ENCODE measurements at places on chromosomes 16 and 17. TPM values are rescaled to one million over a fixed set of nuclear protein-coding genes. Genes with fewer than 3 reads are reported as not detected.

DNA sequence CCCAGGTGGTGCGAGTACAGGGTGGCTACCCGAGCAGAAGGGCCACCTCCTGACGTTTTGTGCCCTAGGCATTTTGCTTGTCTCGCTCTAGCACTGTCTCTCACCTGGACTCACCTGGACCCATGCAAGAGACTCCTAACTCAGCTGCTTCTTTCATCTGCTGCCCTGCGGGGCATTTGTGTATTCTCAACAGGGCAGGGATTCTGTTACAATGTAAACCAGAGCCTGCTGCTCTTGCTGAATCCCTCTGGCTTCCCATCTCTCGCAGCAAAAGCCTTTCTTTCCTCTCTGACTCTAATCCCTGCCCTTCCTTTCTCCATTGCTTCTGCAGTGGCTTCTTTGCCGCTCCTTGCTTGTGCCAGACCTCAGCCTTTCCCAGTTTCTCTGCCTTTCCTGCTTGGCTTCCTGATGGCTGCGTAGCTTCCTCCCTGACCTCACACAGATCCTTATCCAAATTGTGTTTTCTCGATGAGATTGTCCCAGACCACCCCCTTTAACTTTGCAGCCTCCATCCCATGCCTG is 10.2 kb downstream of the ARSG start:
- DNase-seq: no peak

GRCh38 chr17:40419559-40420331 is 2.0 kb upstream of the TOP2A start:
- DNase-seq: no peak

DNA sequence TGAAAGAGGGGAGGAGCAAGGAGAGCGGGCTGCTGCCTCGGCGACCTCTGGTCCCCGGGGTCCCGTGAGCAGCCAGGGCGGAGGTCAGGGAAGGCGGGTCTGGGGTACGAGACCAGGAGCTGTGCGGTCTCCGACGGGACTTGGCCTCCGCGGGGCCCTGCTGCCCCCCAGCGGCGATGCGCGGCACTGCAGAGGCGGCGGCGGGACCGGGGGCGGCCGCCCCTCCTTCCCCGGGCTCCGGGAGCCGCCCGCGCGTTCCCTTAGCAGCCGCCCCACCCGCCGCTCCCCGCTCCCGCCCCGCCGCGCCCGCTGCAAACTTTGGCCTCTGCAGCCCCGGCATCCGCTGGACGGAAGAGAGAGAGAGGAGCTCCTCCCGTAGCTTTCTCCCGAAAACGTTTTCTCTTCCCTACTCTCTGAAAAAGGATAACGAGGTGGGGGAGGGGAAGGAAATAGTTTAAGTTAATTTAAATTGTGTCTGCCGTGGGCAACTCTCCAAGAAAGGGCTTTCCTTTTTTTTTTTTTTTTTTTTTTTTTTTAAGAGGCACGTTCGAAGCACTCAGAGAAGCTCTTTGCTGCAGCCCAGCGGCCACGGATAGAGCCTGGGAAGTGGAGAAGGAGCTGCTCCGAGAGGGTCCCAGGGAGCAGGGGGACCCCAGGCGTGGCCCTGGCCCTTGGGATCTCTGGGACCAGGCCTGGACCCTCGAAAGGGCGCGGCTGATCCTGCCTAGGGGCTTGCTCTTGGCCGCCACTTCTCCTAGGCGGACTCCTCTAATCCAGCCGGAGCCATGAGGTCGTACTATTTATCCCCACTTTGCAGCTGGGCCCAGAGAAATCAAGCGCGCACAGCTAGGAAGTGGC is 43.2 kb downstream of the C16orf82 start:
- peak; percentile 90 for DNase-seq

DNA sequence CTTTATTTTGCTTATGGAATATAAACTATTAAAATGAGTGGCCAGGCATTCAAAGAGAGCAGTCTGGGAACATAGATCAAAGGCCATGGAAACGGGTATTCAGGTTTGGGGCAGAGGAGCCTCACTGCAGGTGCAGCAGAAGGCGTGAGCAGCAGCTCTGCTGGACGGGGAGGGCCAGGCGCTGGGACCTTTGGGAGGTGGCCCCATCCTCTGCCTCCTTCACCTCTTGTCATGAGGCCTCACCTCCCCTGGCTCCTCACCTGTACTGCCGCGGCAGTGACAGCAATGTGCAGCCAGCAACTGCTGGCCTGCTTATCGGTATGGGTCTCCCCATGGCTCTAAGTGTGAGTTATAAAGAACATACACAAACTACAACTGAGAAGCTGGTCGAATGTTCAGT is 109.4 kb downstream of the CDK5R1 start:
- no peak for DNase-seq

DNA sequence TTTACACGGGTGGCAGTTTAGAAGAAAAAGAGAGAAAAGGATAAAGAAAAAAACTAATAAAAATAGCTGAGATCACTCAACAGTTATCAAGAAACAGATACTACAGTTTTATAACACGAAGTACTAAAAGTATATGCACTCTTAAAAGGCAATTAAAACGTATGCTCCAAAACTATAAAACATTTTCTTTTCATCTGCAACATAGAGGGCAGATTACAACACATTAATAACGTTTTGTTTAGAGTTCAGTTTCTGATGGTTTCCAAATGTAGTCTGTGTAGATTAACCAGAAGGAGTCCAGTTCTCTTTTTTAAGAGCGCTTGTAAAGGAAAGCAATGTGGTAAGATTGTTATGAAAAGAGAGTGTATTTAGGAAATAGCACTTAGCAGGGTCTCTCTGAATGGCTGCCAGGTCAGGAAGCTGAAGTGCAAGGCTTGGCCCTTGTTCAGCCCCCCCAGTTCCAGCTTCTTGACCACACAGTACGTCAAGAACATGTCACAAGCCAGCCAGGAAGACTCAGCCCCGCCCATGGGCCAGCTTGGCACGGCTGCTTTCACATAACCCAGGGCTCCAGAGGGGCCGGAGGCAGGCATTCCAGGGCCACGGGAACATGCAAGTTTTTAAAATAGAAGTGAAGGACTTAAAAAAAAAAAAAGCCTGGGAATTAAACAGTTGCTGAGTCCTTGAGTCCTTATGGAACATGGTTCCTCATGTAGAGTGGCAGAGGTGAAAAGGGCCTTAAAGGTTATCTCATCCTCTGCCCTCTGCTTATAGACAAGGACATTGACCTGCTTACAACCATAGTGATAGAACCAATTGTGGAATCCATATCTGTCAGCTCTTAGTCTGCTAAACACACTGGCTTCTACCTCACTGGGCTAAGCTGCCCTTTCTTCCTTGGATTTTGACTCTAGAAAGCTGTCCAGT is 147.4 kb upstream of the TBX2 start:
- DNase-seq: peak; percentile 84

- DNase-seq: no peak
These were observed 78.0 kb upstream of the CBX4 start for GRCh38 chr17:79916991-79917901.

DNA sequence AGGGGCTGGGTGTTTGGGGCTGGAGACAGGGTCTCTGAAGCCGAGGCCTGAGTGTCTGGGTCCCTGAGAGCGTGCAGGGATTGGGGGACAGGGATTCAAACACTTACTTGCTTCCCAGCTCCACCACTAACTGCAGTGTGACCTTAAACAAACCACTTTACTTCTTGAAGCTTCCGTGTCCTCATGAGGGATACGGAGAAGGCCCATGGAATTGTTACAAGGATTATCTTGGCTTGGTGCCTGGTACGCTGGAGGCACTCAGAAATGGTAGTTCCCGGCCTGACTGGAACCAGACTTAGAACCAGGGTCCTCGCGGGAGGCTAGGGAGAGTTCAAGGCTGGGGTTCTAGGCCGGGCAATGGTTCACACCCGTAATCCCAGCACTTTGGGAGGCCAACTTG is 2.9 kb upstream of the CXCL16 start:
- no peak for DNase-seq

GRCh38 chr17:13702266-13702665 is 100.5 kb upstream of the HS3ST3A1 start:
- DNase-seq: no peak

DNA sequence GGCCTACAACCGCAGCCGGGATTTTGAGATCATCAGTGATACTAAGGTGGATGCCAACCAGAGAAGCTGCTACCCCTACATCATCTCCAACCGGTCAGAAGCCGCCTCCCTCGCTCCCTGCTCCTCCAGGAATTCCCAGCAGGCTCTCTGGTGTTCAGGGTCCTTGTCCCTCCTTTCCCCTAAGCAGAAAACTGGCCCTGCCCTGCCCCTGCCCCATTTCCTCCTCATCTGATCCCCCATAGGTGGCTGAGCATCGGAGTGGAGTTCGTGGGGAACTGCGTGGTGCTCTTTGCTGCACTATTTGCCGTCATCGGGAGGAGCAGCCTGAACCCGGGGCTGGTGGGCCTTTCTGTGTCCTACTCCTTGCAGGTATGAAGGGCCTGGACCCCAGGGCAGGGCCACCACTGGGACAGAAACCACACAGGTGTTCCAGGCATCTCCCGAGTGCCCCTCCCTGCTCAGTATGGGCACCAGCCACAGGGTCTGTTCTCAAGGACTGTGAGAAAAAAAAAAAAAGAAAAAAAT is 29.8 kb downstream of the ANKRD40 start:
- no peak for DNase-seq

- no peak for DNase-seq
These were observed 85.8 kb downstream of the GNAO1 start for GRCh38 chr16:56277075-56277474.

DNA sequence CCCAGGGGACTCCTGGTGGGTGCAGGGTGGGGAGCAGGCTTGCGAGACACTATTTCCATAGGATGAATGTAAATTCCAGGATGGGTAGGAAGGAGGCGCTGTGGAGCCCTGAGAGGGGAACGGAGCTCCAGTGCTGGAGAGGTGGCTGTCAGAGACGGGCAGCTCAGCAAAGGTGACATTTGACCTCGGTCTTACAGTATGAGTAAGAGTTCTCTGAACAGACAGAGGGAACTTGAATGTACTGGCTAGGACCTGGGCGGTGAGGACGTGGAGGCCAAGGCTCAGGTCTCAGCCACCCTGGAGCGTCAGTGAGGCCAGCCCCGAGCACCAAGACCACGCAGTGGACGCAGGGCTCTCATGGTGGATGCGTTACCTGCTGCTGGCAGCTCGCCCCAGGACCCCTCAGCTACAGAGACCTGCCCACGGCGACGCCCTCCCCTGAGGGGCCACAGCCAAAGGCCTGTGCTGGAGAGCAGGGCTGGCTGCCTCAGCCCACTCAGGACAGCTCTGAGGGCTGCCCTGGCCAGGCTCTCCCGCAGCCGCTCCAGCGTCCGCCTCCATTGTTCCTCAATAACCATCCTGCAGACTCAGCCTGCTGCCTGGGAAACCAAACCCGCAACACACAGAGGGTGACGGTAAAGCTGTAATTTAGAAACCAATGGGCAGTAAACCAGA is 65.9 kb upstream of the TNRC6C start:
- DNase-seq: no peak

- peak; percentile 60 for DNase-seq
These were observed 8.5 kb downstream of the CHTF8 start for GRCh38 chr16:69123910-69124309.

DNA sequence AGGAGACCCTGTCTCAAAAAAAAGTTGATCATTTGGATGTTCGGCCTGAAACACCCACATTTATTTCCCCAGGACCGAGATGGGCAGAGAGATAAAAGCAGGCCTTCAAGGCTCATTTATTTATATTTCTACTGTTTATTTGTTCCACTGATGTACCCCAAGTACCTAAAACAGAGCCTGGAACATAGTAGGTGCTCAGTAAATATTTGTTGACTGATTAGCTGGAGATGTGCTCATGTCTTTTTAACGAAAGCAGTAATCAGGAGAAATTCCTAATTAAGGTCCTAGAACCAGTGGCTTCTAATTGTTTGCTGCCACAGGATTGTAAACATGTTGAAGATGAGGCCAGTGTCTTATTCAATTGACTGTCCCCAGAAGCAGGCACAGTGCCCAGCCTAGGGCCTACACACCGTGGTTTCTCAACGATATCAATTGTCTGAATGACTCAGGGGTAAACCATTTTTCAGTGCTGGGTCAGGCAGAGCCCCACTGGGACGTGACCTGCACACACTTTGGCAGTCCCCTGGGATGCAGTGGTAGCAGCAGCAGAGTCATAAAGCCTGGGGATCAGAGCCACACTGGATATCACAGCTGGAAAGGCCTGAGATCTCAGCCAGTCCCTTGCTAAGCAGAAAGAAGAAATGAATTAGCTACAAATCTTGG is 34.8 kb downstream of the SOST start:
- no peak for DNase-seq

DNA sequence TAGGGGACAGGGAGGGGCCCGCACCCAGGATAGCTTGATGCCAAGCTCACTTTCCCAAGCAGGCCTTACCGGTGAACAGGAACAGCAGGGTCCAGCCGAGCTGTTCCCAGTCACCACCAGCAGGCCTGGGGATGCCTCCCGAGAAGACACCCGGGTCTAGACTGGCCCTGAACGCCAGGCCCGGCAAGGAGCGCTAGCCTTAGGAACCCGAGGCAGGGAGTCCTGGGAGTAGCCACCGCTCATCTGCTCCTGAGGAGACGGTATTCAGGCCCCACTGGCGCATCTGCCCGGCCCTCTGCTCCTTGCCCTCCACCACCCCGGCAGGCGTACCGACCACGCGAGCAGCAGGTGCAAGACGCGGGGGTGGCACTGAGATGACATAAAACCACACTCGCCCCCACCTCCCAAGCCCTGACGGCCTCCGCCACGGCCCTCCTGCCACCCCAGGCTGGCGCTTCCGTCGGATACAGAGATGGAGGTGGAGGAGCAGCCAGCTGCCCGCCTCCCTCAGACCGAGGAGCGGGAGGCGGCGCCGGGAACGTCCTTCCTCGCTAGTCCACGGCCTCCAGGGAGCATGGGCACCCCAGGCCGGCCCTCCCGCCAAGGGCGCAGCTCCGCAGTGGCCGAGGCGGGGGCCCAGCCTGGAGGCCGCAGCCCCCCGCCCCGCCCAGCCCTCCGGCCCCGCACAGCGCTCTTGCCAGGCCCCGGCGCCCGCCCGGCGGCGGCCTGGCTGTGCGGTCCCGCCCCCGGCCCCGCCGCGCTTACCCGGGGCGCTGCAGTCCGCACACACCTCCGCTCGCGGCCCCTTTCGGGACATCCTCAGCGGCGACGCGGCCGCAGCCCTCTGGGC is 661 bp downstream of the GIT1 start:
- DNase-seq: peak; percentile 43

ULK2 gene
- total RNA-seq: 11.9 TPM

GRIN2A gene
- 0.37 TPM for total RNA-seq

KRT32 gene
- not detected for total RNA-seq

NEURL4 gene
- total RNA-seq: 109 TPM

Data from transverse colon (tissue), 4 donors.